IMR-90 (cell line): ENCODE measurements at places on chromosomes 7 and 10. TPM values are rescaled to one million over a fixed set of nuclear protein-coding genes. Genes with fewer than 3 reads are reported as not detected.

The C10orf62 gene
- not detected in 2 replicates for total RNA-seq

DNA sequence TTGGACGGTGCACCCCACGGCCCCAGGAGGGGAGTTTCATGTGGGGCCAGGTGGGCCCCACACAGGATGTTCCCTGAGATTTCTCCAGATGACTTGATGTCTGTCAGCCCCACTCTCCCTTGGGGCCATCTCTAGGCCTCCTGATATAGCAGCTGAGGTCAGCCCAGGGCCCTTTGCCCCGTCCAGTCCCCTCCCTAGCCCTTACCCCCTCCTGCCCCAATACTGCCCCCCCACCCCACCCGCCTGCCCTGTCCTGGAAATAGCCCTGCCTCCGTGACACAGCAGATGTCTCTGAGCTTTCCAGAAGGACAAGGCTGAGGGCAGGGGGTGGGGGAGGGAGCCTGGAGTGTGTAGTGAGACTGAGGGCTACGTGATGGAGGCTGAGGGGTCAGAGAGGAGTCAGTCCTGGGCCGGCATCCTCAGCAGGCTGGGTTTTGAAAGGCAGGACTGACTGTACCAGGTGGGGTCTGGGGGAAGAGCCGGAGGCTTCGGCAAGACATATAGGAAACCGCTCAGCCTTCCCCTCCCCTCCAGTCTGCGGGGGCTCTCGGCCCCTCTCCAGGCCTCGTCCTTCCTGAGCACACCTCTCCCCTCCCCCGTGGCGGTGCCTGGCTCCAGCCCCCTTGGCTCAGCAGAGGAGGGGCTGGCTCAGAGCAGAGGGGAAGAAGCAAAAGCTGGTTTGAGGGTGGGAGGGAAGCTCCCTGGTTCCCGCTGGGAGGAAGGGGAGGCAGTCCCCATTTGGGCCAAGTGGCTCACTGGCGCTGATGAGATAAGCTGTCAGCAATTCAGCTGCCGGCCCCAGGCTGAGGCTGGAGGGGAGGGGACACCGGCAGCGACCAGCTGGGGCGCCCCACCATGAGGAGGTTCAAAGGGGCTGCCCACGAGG lies 2.0 kb downstream of the FLNC start:
- H3K27ac ChIP-seq, result peak overlapping the region; percentile 95
- peaks cover 39% of the 10 kb centered on the region for H3K4me1 ChIP-seq
- H3K36me3 ChIP-seq, result peaks cover 23% of the 10 kb centered on the region
- H3K27me3 ChIP-seq, result no peaks in the 10 kb centered on the region
- peak; percentile 30 for DNase-seq

The OPN4 gene
- total RNA-seq, result not detected in 2 replicates

The WEE2 gene
- not detected in 2 replicates for total RNA-seq

DNA sequence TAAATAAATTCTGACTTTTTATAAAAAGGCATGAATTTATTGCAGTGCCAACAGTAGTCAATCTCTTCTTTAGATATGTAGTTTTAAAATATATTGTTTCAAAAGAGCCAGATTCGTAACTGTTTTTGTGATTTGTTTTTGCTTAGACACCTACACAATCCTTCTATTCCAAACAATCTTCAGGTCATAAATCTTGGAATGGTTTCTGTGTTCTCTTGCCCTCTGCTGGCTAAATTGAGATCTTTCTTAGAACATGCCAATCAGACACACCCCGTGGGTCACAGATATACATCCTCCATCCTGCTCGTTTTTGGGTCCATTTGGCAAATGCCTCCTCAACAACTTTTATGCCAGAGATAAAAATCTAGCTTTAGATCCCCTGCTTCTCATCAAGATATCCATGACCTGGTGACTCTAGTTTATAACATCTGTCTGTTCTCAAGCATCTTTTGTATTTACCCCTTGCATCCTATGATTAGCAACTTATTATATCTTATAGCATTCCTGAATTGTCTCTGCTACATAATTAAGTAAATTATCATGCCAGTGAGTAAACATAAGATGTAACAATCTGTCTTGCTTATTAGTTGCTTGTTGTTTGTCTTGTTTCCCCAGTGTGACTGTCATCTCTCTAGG lies 35.3 kb upstream of the IFRD1 start:
- no peak overlapping the region for H3K27ac ChIP-seq
- H3K4me1 ChIP-seq, result peaks cover 3% of the 10 kb centered on the region; the same call in 1 of the 2 replicates
- peak; percentile 38 for DNase-seq

The ZNF727 gene
- not detected in 2 replicates for total RNA-seq

DNA sequence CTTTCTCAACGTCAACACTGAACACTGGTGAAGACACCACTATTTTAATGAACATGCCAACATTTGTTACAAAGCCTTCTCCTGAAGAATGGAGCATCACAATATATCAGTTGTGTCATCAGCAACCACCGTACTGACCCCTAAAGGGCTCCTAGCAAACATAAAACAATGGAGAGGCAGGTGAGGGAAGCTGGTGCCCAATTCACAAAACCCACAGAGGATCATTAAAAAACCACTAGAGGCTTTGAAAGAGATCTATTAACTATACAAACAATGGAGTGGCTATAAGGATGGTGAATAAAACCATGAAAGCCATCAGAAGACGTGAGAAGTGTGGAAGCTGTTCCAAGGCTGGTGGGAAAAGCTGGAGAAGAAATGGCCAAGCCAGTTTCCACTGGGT lies 150.8 kb downstream of the FAM107B start:
- H3K4me1 ChIP-seq, result peaks cover 4% of the 10 kb centered on the region; the same call in 1 of the 2 replicates
- H3K36me3 ChIP-seq, result no peaks in the 10 kb centered on the region
- no peak overlapping the region for H3K27ac ChIP-seq
- H3K27me3 ChIP-seq, result no peaks in the 10 kb centered on the region
- no peak overlapping the region for H3K4me3 ChIP-seq

GRCh38 chr7:1555046-1555812 lies 776 bp downstream of the TMEM184A start:
- no peak overlapping the region for H3K4me3 ChIP-seq
- peaks cover 14% of the 10 kb centered on the region for H3K4me1 ChIP-seq
- peak; percentile 89 for DNase-seq

DNA sequence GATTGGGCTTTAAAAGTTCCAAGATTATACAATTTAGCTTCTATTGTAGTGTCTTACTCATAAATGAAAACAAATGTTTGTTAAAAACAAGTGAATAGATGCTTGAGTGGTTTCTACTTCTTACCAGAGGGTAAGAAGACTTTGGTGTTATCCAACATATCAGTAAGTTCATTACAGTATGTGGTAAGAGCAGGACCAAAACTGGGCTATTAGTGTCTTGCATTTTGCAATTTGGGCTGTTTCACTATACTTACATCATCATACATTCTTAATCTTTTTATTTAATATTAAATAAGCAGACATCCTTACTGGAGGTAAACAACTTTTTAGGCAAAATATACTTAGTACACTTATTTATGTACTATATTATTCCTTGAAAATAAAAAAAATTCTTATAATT lies 248.4 kb upstream of the HGF start:
- H3K36me3 ChIP-seq, result no peaks in the 10 kb centered on the region
- H3K4me1 ChIP-seq, result peaks cover 4% of the 10 kb centered on the region
- H3K4me3 ChIP-seq, result no peak overlapping the region
- DNase-seq, result peak; percentile 19

DNA sequence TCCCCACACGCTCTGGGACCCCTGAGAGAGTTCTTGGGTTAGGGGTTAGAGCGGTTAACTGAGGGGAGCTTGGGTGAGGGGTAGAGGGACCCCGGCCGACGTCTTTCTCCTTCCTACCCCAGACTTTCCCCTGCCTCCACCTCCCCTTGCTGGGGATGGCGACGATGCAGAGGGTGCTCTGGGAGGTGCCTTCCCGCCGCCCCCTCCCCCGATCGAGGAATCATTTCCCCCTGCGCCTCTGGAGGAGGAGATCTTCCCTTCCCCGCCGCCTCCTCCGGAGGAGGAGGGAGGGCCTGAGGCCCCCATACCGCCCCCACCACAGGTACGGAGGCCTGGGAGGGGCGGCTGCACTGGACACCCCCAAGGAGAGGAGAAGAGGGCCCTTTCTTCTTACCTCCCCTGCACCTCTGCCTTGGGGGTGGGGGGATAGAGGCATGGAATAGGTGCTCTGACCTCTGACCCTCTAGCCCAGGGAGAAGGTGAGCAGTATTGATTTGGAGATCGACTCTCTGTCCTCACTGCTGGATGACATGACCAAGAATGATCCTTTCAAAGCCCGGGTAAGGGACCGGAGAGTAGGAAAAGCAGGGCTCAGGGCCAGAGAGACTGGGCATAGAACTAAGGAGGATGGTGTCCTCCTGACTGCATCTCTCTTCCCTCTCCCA lies 1.1 kb downstream of the ZYX start:
- peaks cover 33% of the 10 kb centered on the region for H3K4me1 ChIP-seq
- peaks cover 46% of the 10 kb centered on the region for H3K36me3 ChIP-seq
- peak overlapping the region; percentile 100 for H3K27ac ChIP-seq
- peak overlapping the region; percentile 68 for H3K4me3 ChIP-seq
